ENCODE measurements at places on chromosomes 1 and 21. TPM values are rescaled to one million over a fixed set of nuclear protein-coding genes. Genes with fewer than 3 reads are reported as not detected.

DNA sequence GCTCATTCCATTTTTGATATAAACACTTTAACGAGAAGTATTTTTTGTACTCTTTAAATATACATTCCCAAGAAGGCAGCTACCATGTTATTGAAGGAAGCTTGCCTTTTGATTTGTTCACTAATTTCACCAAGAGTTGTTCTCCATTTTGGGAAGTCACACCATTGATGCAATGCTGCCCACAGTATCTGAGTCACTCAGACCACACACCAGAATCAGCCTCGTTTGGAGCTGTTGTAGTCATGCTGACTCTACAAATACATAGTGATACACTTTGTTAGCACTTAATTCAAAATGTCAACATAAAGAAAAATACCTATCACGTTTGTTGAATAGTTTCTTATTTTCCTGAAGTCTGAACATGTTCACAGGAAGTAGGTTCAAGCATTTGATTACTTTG lies 78.7 kb downstream of the PAPPA2 start:
- DNase-seq: peak; percentile 42

- no peak for DNase-seq
These were observed 30.0 kb upstream of the JUN start for GRCh38 chr1:58813801-58814200.

GRCh38 chr1:56268519-56269140 lies 310.7 kb downstream of the PLPP3 start:
- no peak for DNase-seq

Gene MAP3K21
- total RNA-seq: 10.2 TPM

Gene ZBTB40
- 10.1 TPM for total RNA-seq

DNA sequence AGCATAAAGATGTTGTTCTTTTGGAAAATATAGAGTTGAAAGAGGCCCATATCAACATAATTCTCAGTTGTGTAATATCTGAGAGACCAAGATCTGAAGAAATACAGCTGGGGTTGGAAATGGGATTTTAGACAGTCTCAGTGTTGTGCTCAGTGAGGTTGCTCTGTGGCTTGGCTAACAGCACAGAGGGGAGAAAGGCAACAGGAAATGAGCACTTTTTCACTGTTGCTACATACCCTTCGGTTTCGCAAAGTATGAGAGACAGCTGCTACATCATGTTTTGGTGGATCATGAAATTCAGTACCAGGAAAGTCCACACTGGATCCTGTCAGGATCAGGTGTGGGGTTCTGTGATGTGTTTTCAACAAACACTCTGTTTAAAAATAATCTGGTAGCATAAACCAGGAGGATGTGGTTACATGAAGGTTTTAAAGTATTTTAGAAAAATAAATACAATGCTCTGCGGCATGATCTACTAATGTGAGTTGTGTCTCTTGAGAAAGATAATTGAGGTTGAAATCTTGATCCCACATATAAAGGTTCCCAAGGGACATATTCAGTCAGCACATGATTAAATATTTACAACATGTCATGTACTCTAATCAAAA lies 7.0 kb upstream of the GPR88 start:
- no peak for DNase-seq

DNA sequence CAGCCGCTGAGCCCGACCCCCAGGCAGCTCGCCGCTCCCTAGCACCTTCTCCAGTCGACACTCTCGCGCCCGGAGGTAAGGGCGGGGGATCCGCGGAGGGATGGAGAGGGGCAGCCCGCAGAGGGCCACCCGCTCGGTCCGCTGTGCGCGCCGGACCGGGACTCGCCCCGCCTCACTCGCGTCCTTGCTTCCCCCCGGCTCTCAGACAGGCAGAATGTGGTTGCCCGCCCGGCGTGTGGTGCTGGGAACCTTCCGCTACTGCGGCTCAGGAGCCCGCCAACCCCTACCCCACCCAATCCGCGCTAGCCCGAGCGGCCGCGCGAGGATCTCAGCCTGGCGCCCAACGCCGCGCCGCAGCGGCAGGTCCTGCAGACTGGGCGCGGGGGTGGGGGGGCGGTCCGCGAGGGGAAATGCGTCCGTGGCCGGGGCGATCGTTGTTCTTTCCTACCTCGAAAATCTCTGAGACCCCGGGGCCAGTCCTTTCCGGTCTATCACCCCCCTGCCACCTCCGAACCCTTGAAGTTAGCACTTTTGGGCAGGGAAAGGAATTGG lies 404 bp downstream of the LRRC8C start:
- DNase-seq: peak; percentile 35

DNA sequence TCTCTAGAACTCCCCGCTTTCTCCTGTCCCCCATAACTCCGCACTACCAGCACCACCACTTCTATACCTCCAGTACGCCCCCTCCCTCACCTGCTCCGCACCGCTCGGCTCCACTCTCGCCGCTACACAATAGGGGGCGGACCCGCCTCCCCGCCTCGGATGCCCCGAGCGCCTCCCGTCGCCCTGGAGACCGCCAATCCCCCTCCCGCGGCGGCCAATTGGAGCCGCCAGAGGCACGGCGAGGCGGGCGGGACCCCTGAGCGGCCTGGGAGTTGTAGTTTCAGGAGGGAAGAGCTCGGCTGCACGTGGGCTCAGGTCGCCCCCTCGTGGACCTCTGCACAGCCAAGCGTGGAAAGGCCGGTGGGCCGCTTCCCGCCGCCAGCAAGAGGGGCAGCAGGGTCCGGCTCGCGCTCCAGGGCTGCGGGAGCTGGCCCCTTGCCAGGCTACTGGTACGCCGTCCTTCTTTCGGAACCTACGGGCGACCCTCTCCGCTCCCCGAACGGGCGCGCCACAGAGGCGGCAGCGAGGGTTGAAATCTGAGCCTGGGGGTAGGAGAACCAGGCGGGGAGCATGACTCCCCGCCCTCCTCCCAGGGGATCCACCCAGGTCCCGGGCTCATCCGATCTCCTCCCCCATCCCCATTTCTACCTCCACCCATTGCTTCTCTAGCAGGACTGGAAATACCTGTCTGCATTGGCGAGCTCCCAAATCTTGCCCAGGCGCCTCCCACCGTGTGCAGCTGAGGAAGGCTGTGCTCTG lies at the start of gene IGSF9:
IGSF9 (minus strand) TSS at position 131 of the 759 bp plus-strand sequence. CDS start 2,159 bp downstream, outside the sequence.
- DNase-seq: peak; percentile 94

DNA sequence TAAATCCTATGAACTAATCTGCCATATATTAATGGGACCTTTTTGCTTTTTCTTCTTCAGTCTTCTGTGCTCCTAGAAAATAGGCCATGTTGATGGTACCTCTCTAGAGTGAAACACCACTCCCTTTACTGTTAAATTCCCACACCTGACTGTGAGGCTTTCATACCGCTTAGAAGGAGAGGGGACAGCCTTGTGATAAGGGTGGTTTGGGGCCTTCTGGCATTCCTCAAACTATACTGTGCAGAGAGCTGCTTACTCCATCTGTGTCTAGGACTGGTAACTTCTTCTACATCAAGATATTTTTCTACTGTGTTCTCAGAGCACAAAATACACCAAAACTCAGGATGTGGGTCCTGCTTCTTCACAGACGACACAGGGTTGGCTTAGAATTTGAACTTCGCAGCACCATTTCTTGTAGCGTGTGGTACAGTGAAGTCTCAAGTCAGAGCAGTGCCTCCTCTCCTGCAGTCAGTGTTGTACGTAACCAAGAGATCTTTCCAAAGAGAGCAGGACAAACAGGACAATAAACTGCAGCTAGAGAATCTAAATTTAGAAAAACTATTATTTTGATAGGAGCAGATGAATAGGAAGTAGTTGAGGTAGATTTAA lies 43.8 kb downstream of the MACO1 start:
- DNase-seq: no peak

DNA sequence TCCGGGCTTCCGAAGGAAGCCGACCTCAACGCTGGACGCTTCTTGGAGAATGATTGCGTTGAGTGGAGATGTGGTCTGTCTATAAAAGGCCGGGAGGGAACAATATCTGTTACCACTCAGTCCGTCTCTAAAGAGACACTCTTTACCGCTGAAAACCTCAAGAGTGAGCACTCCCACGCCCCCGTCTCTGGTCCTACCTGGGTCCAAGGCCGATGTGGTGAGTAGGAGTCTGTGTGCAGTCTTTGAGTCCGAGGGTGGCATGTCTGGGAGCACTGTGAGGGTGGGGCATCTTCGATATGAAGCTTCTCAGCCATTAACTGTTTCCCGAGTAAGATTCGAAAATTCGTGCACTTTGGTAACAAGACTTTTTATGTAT lies 576 bp downstream of the ZFP69 start:
- DNase-seq: peak; percentile 35

Gene HEYL
- total RNA-seq: 0.03 TPM

GRCh38 chr1:161910604-161911003 lies 113.1 kb downstream of the OLFML2B start:
- DNase-seq: no peak

DNA sequence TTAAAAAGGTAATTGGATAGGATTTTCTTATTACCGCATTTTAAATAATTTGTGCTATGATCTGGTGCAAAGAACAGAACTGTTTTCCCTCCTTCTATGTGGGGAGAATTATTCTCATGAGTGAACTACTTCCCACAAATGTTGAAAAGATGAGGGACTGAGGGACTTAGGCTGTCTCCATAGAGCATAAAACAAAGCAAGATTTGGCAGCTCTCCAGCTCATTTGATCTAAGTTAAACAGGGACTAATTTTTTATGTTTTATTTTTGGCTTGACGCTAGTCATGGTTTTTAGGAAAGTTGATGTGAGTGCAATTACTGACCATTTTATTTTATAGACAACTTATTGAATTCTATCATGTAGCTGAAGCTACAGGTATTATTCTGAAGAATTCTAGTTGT lies 362.3 kb downstream of the HLX start:
- DNase-seq: no peak

Gene C1orf185
- total RNA-seq: not detected

DNA sequence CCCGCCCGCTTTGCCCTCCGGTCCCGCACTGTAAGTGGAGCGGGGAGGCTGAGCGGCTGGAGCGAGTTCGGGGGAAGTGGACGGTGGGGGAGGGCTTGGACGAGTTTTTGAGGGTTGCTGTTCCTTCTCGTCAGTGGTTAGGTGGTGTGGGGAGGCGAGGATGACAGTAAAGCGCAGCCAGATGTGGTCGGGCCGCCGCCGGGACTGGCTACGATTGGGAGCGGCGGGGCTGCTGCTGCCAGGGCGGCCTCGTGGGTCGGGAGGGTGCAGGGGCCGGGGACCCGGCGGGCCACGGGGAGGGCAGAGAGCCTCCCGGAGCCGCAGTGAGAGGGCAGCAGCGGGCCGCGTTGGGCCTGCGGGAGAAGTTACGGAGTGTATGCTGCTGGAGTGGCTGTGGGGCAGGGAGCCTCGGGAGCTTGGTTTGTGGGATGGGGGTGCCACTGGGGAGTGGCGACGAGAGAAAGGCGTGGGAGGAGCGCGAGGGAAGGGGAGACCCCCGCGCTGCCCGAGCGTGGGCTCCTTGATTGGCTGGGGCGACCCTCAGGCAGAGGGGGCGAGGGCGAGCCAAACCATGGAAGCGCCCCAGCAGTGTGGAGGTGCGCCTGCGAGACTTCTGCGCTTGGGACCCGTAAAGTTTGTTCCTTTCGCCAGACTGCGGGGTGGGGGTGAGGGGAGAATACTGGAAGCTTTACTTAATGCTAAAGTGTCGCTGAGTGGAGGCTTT lies 2.1 kb downstream of the ADGRL2 start:
- DNase-seq: peak; percentile 20

Measured in foreskin keratinocyte (primary cell).